CD8-positive, alpha-beta T cell (primary cell): ENCODE measurements at places on chromosomes 1 and 21.

GRCh38 chr1:18373882-18374493 is 106.7 kb upstream of the KLHDC7A start:
- no peak for DNase-seq

- DNase-seq, result peak; percentile 3
These were observed 24.2 kb upstream of the ATP6V1G3 start for GRCh38 chr1:198564716-198565115.

DNA sequence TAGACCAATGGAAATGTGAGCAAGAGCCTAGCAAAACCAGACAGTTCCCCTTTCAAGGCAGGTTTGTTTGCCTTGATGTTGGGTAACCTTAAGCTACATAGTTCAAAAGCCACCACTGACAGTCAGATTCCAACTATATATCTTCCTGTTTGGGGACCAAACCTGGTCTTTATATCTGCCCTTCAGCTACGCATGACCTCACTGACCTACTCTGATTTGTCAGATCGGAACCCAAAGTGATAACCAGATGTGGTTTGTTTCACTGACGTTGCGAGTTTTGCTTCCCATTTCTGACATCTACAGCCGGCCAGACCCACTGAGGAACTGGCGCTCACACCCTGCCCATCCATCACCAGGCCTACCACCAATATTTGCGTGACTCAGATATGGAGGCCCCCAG is 361.1 kb upstream of the CHRM3 start:
- DNase-seq, result no peak

- DNase-seq, result no peak
These were observed 228.6 kb downstream of the GRIK1 start for GRCh38 chr21:29711236-29711635.

- DNase-seq, result no peak
These were observed 57.5 kb downstream of the CD247 start for GRCh38 chr1:167460836-167461235.

DNA sequence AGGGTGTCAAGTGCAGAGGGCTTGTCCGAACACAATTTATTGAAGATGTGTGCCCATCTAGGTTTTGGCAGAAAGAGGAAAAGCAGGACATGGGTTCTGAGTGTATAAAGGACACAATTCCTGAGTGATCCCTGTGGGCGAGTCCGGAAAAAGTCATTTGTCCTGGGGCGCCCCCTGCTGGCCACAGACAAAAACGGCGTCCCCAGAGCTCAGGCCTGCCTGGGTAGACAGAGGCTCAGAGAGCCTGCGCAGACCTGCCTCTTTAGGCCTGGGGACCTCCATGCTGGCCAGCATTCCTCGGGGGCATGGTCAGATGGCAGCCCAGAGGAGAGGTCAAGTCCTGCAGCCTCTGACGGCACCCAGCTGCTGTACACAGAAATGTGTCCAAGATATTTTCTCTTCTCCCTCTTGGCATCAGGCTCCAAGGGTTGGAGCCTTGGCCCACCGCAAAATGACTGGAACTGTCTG is 65.5 kb upstream of the LRP8 start:
- DNase-seq, result peak; percentile 56

DNA sequence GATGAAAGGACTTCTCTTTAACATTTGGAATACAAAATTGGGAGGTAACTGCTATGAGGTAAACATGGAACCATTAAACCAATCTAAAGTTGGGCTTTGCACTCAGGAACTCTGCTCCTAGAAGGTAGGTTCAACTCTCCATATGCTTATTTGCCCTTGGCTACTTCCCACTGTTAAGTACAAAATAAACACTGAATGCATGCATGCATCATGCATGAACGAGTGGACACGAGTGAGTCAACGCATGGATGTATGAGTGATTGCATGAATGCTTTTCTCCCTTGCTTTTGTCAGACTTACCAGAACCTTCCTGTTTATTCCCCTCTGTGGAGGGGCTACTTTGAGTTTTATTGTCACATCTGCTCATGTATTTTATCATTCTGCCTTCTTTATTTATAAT is 42.4 kb upstream of the RUNX1 start:
- no peak for DNase-seq

DNA sequence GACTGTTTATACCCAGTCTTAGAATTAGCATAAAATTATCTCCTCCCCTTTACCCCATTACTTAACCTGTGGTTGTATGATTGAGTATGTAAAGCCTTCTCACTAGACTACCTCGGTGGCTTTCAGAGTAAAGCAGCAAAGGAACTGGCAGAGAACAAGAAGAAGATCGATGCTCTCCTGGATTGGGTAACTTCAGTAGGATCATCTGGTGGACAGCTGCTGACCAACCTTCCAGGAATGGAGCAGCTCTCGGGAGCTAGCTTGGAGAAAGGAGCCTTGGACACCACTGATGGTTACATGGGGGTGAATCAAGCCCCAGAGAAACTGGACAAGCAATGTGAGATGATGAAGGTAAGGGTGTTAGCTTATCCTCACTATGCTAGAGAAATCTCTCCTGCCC is 138.6 kb upstream of the BMP8A start:
- no peak for DNase-seq
